ENCODE measurements at places on chromosomes 12 and 14.

DNA sequence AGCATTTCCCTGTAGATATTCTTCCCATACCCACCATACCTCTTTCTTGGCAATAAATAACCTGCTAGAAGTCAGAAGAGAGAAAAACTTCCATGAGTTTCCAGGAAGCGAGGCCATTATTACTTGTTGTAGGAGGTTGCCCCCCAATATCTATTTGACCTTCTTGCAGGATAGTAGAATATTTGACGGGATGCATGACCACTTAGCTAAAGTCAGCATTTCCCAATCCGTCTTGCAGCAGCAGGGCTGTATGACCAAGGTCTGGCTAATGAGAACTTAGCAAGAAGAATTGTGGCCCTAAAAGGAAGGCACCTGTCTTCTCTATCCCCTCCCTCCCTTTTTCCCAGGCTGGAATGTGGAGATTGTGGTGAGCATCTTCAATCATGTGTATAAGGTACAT is 51.5 kb downstream of the NINJ2 start:
- no peak for DNase-seq

DNA sequence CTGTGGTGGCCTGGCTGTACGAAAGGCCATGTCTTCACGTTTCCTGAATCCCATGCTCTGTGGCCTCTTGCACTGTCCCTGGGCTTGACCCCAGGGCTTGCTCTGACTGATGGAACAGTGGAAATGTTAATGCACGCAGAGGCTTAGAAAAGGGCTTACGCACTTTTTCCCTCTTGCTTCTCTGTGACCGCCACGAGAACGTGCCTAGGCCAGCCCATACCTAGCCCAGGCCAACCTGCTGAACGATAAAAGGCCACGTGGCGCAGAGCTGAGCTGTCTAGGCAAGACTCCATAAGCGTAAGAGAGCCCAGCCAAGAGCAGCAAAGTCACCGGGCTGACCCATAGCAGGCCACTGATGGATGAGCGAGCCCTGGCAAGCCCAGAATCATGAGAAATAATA is 18.3 kb downstream of the TTC7B start:
- DNase-seq = no peak

DNA sequence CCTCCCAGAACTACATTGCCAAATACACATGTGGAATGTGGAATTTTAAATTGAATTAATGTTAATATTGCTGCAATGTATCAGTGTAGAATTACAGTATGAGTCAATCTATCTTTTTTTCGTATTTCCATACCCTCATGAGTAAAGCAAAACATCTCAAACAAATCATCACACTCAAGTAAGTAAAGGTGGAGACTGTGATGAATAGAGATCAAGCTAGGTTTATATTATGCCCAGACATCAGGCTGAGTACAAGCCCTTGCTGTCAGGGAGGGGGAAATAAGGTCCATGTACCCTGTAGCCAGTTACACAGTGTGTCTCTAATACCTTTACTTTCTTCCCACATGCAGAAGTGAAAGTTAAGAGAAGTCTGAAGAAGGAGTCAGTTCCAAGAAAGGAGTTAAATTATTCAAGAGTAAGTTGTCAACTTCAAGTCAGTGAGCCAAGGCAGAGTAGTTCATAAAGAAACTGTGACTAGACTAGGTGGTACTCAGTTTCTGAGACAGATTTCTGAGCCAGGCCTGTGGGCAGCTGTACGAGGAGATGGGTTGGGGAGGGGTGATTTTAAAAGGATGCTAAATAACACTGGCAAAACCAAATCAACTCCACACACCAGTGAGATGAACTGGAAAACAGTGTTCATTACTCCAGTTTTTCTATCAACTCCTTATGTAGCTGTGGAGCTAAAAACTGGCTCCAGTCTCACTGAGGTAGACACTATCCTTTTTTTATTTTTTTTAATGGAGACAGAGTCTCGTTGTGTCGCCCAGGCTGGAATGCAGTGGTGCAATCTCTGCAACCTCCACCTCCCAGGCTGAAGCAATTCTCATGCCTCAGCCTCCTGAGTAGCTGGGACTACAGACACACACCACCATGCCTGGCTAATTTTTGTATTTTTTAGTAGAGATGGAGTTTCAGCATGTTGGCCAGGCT is 23.8 kb upstream of the STK38L start:
- no peak for DNase-seq

- no peak for DNase-seq
Measured at GRCh38 chr12:19058235-19059021, 71.1 kb upstream of the PLEKHA5 start.

DNA sequence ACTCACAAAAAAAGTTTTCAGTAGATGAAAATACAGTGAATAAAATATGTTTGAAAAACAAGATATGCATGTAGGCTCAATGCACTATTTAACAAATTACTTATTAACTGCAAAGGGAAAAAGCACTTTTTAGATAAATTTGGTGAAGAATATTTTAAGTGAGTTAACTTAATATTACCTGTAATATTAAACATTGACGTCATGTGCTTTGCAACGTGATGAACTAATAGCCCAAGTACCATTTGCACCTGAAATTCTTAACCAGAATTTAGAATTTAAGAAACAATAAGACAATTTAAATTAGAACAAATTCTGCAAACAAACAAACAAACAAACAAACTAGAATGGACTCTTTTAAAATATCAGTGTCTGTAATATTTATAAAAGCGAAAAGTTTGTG is 659.0 kb upstream of the NOVA1 start:
- no peak for DNase-seq

DNA sequence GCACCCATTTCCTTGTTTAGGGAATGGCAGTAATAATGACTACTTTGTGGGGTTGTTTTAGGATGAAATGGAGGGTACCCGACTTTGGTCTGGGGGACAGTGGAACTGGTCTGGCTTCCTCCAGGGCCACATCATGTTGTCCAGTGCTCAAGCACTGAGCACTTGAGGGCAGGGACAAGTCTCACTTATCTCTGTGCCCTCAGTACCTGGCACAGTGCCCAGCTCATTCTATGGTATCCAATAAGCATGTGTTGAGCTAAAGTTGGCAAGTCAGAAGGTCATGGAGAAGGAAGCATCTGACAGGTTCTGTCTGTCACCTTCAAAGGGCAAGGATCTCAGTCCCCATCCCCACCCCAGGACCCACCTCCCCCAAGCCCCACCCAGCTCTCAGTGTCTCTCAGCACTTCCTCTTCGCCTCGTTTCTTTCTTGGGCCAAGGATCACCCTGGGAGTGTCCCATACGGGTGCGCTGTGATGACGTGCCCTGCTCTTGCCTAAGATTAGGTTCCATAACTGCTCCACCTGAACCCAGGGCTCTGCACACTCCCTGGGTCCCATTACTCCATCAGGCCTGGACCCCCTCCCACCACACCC is 24.3 kb upstream of the TMEM106C start:
- DNase-seq = no peak

DNA sequence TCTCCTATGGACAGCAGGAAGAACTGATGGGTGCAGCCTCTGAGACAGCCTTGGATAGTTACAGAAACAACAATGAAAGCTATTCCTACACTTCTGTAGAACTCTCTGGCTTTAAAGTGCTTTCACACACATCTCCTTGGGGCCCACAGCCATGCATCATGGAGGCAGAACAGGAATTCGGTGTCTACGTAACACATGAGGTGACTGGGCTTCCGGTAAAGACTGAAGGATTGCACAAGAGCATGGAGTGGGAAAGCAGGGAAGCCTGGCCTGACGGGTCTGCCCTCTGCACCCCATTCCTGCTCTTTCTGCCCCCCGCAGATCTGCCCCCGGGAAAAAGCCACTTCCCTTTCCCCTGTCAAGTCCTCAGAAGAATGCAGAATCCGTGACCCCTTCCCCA is 82.6 kb downstream of the VWF start:
- no peak for DNase-seq

- no peak for DNase-seq
Measured at GRCh38 chr14:26008290-26008689, 589.5 kb downstream of the NOVA1 start.

DNA sequence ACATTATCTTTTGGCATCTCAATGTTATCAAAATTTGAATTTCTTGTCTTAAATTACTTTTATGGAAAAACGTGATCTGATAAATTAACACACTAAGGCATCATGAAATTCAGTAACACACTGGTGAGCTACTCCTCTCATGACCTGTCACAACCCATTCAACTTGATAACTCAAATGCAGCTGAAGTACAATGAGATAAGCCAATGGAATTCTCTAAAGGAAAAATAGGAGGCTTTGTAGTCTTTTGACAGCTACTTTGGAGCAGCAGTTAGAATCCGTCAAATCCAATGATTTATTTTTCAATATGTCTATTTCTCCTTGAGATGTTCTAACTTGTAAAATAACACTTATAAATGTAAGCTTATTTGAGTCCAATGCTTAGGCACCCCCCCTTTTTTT is 1029.4 kb downstream of the TRHDE start:
- DNase-seq = no peak

All from putamen (tissue), 1 donor.